ENCODE measurements at places on chromosomes 5 and 9.

DNA sequence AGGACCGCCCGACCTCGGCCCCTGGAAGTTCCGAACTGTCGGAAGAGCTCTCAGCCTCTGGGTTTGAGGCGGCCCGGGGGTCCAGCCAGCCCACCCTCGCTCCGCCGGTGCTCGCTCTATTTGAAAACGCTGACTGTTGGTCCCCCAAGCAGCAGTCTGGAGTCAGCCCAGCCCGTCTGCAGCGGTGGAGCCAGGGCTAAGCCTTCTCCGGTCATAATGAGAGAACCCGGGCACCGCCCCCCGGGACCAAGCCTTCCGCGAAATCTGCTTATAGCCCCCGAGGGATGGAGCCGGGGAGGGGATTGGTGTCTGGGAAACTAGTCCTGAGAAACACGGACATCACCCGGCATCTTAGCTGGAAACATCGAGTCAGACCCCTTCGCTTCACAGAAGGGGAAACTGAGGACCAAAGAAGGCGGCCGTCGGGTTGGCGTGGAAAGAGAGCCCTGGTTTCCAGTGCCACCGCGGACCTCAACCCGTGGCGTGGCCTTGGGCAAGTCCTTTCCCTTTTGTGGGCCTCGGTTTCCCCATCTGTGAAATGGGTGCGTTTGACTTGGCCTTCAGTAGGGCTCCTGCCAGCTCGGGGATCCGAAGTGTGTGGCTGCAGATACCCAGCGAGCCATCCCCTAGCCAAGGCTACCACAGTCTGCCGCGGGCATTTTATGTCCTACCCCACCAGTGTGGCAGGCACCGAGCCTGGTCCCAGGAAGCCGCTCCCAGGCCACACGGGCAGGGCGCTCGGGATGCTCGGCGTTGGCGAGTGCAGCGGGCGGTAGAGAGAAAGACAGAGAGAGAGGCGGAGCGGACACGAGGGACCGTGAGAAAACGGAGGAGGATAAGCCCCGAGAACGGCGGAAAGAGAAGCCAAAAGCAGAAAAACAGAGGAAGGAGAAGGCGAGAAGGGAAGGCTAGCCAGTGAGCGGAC, 857 bp downstream of the ADAM19 start:
- DNase-seq: peak; percentile 67

DNA sequence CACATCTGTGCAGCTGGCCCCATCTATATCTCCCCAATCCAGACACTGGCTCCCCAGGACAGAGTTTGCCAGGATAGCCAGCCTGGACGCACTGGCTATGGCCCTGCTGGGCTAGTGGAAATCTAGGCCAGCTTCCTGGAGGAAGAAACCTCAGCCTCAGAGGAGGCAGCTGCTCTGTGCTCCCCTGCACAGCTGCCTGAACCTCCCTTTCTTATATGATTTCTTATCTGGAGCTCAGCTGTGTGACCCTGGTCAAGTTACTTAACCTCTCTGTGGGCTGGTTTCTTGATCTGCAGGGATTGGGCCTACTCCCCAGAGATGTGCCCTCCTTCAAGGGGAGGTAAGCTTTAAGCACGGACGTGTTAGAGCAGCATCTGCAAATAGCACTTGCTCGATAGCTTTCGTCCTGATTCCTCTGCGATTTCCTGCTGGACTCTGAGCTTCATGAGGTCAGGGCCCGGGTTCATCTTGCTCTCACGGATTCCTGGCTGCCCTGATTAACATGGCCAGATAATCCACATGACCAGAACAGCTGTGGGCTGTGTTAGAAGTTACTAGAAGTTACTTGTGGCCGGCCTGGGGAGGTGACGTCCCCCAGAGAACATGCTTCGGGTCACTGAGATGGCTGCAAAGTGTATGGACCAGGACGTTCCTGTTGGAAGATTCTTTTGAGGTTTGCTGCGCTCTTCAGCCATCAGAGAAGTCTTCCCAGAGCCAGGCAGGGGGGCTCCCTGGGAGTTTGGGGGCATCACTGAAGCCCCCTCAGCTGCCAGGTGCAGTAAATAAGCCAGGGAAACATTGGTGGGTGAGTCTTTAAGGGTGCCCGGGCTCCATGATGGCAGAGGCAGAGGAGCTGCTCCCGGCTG, 14.5 kb downstream of the C9orf50 start:
- DNase-seq: no peak

- peak; percentile 98 for DNase-seq
Observed at GRCh38 chr9:116234081-116234480, 80.5 kb downstream of the PAPPA start.

DNA sequence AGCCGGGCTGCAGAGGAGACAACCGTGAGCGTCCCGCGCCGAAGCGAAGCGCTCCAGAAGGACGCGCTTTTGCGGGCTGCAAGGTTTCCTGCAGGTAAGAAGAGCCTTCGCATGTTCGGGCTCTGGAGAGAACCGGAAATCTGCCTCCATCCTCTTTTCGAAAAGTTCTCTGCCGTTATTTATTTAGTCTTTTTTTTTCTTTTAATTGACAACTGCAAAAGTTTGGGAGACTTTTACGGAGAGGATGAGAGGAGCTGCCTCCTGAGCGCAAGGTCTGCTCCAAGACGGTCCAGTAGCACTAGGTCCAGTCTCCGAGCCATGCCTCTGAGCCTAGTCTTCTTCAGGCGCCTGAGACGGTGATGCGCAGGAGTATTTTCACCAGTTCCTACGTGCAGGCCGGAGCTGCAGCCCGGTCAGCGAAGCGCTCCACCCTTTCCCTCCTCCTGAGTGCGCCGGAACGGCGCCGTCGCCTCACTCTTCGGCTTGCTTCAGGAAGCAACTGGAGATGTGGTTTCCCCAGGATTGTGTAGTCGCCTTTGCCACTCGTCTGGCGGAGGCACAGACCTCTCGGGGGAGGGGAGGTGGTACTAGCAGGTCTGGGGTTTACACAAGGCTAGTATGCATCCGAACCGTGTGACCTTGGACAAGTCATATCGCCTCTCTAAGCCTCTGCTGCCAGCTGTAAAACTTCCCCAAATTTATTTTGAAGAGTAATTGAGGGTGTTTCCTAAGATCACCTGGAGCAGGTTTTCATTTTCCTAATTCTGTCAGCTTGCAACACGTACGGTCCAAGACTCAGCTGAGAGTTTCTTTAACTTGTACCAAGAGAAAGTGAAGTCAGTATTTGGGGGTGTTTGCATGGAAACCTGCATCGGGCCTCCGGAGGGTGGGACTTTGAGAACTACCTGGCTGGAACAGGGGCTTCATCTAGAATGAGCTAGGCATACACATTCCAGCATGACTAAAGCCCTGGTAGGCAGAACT, 4.5 kb downstream of the POU4F3 start:
- DNase-seq: peak; percentile 71

- no peak for DNase-seq
Observed at GRCh38 chr5:1443991-1444360, 1.3 kb downstream of the SLC6A3 start.

DNA sequence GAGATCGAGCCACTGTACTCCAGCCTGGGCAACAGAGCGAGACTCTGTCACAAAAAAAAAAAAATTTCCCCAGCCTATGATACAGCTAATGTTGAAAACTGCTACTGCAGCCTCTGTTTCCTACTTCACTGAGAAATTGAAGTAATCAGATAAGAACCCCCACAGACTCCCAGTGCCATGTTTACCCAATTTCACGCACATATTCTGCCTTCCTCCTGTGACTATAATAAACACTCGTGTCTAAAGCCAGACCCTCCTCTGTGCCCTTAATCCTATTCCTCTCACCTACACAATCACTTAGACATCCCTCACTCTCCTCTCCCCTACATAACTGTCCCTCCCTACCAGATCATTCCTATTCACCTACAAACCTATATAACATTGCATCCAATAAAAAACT, 6.4 kb downstream of the ARAP3 start:
- DNase-seq: no peak

Measured in islet precursor cell (in vitro differentiated cells).